ENCODE measurements at places on chromosomes 3 and 15.
A peak's percentile ranks its signal among the peaks of the same experiment; 100 is the strongest.

- no peak for DNase-seq
These were observed 161.6 kb downstream of the TCF12 start for GRCh38 chr15:57079931-57080620.

- no peak for DNase-seq
These were observed 512.5 kb downstream of the AGBL1 start for GRCh38 chr15:86591994-86592735.

GRCh38 chr15:69165637-69166025, 5.2 kb downstream of the GLCE start:
- no peak for DNase-seq

DNA sequence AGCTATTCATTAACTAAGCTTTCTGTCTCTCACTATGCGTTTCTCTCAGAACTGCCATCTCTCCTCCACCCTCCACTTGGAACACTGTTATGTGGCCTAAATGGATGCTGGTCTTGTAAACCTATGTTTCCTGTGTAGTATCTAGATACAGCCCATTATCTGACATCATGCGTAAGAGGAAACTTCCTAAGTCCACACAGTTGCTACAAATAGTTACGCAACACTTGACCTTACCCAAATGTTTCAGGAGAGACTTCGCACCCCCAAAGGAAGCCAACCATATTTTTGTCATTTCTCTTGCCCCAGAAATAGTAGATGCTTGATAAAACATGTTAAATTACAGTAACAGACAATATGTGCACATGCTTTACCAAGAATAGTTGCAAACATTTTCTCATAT, 87.2 kb upstream of the TPRG1 start:
- no peak for DNase-seq

DNA sequence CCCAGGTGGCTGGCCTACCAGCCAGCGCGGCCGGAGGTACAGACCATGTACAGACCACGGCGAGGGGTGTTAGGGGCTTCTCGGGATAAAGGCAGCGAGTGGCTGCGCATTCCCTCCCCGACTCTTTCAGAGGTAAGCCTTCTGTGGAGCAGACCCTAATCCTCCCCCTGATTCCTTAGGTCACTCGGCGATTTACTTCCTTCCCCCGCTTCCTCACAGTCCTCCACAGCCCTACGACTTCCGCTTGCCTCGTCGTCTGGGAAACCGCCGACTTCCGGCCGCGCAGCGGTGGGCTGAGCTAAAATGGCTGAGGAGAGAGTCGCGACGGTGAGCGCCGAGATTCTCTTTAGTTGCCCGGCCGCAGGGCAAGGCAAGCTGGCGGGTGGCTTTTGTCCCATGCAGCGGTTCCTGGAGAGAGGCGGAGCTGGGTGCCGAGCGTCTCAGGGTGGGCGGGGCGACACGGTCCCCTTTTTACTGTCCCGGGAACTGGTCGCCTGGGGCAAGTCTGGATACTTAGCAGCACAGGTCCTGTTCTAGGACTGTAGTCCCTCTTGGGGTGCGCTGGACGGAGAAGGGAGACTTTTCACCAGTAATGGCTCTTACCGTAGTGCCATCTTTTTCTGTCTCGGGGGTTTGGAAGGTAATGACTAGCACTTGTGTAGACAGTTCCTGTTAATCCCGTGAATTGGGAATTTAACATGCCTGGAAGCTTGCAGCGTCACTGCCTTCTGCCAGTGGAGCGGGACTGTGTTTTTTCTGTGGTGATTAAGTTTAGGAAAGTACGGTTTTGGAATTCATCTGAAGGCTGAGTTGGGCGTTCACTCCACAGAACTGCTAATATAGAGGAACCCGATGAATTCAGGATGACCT, at the start of the genes BBS4 and HIGD2B:
Gene BBS4, plus strand, starts transcription at position 283 of the 870 bp plus-strand sequence. Its CDS starts 21 bp downstream, at position 304.
Gene HIGD2B, minus strand, starts transcription at position 258 of the 870 bp plus-strand sequence. CDS start 9,808 bp downstream, outside the sequence.
- peak; percentile 83 for DNase-seq

DNA sequence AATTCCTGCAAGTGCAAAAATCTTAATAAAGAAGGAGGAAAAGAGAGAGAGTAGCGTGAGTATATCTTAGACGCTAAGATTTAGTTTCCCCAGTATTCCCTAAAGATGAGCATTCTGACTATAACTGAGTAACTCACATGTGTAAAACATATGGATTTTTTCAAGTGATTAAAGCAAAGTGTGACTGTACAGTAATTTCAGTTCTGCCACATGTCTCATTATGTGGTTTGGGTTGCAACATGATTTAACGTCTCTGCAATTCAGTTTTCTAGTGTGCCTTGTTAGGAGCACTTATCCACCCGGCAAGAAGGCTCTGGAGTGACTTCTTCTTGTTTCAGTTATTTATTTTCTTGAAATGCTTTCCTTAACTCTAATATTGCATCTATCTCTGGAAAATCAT, 514.1 kb downstream of the ROBO1 start:
- no peak for DNase-seq

- DNase-seq: no peak
These were observed 12.2 kb downstream of the CALML4 start for GRCh38 chr15:68192804-68193486.

DNA sequence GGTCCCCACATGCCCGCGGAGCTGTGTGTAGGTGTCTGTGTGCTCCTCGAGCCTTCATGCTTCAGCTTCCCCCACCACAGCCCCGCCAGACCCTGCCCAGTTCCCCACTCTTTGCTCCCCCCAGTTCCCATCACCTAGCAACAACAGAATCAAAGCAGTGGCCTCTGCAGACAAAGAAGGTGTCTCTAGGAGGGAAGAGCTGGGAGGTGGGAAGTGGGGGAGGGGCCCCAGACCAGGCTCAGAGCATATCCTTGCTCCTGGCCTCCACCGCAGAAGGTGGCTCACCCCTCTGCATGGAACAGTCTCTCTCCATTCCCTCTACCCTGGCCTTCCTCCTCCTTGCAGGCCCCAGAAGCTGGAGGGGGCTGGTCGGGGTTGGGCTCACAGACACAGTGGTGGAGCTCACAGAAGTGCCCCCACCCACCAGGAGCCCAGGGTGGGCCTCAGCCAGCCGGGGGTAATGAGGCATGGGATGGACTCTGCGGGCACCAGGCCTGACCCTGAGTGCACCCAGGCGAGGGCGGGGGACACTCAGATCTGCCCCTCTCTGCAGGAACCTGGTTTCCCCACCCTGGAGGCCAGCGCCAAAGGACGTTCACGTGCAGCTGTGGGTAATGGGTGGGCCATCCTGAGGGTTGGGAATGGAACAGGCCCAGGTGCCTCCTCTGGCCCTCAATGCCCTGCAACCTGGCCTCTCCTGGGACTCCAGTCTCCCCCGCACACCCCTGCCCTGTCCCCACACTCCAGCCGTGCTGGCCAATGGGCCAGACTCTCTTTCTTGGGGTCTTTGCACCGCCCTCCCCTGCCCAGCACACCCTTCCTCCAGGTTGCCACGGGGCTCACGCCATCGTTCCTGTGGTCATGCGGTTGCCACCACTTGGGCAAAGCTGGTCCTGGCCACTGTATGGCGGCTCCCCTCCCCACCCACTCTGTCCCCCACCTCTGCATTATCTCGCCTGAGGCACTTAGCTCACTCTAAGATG, 53.4 kb downstream of the TPRA1 start:
- no peak for DNase-seq

GRCh38 chr15:100160953-100161352, 180.8 kb downstream of the ADAMTS17 start:
- no peak for DNase-seq

DNA sequence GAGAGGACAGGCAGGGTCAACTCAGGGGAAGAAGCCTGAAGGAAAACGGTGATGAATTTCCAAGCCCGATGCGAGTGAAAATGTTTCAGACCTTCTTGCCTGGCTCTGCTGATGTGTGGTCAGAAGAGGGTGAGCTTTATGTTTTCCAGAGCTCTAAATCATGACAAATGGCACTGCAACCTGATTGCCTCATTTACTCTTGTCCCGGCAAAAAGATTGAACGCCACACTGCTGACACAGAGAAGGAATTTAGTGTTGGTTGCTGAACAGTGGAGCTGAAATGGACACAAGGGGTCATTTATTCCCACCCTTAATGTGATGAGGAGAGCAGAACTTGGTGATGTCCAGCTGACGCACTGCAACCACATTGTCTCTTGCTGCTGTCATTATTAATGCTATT, 36.1 kb upstream of the GABRG3 start:
- no peak for DNase-seq

- no peak for DNase-seq
These were observed 225.6 kb downstream of the ADAMTS9 start for GRCh38 chr3:64462203-64462602.

DNA sequence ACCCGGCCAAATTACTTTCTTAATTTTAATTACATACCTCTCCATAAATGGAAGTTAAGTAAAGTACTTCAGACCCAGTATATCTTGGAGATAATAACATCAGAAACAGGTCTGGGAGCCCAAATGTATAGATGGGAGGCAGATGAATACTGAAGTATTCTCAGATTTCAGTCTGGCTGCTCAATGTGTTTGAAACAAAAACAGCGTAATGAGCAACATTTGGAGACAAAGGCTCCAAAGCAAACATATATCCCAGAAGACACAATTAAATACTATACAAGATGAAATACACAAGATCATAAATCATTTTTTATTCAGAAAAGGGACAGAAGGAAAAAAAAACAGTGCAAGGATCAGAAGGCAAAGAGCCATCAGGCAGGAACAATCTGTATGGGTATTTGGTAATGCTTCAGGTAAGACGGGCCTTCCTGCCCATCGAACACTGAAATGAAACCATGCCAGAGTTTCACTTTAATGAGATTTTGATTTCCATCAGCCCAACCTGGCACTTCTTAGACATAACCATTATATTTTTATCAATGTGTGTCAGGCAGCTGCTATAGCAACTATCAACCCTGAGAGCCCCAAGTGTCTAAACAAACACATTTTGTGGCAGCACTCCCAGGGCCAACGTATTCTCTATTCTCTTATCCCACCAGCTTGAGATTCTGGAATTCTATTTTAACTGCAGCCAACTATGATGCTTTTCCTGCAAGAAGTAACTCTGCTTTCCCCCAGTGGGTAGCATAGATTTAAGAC, 210.8 kb downstream of the STT3B start:
- DNase-seq: no peak

GRCh38 chr3:8621872-8622271, 22.7 kb downstream of the SSUH2 start:
- no peak for DNase-seq

- no peak for DNase-seq
These were observed 12.6 kb downstream of the CLPX start for GRCh38 chr15:65172531-65172930.

GRCh38 chr3:126908752-126909275, 74.1 kb upstream of the PLXNA1 start:
- DNase-seq: no peak

DNA sequence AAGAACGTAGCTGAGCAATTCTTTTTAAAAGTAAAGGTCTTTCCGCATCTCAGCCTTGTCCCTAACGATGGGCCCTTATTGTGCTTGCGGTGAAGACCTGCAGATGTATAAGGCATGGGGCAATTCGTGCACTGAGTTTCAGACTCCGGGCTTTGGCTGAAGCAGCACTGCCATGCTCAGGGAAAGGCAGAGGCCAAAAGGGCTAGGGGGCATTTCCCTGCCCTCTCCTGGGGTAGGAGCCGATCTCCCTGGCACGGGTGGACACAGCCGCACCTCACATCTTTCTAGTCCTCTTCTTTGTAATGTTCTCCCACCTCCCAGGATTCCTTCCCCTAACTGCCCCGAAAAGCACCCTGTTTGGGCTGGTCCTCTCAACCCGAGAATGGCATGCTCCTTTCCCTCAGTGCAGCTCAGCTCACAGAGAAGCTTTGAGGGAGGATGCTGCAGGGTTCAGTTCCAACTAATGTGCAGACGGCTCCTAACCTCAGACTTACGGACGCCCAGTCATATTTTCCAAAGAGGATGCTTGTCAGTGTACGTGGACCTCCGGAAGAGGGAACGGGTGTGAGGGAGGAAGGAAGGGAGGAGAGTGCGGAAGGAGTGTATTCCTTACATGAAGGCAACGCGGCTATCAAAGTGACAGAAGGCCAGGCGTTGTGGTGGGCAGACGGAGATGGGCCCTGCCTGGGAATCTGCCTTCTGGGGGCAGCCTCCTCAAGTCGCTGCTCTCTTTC, 61.2 kb downstream of the SYNM start:
- DNase-seq: no peak

DNA sequence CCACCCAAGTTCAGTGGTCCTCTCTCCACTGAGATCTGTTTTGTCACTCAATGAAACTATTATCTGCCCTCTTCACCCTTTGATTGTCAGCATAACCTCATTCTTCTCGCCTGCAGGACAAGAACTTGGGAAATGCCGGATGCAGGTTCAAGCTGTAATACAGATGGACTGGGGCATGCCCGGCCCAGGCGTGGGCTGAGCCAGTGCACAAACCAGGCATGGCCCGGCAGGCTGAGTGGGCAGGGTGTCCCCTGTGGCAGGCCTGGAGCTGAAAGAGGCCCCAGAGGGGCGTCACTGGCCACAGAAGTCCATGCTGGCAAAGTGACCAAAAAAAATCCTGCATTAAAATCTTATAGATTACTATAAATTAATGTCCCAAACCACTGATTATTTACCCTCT, 638.9 kb upstream of the EPHA6 start:
- no peak for DNase-seq

DNA sequence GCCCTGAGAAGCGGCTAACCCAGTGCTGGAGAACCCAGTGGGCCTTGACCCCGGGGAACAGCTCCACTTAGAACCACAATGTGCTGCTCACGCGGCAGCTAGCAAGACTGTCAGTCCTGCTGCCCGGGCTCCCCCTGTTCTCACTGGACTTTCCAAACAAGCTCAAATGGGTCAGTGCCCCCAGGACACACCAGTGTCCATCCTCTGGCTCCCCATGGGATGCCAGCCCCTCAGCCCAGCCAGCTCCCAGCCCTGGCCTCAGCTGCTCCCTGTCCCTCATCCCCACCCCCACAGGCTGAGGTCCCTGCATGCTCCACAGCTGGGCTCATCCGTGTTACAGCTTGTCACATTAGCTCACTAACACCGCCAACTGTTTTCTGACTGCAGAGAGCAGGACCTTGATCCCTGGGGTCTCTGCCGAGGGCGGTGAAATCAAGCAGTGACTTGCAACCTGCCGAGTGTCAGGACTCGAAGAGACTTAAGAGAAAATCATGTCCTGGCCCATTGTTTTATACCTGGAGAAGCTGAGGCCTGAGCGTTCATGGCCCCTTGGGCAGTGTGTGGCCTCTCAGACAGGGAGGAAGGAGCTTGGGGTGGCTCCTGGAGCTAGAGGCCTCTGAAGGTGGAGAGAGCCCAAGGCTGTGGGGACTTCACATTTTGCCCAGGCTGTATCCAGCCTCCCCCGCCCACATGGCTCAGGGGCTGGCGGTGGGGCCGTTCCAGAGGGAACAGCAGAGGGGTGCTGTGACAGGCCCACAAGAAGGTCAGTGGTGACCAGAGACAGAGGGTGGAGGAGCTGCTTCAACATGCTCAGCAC, 157.5 kb downstream of the MEGF11 start:
- no peak for DNase-seq

GRCh38 chr3:136938334-136938733, 19.4 kb upstream of the IL20RB start:
- no peak for DNase-seq

GRCh38 chr3:31948280-31948679, 32.8 kb downstream of the OSBPL10 start:
- no peak for DNase-seq

GRCh38 chr15:55282284-55282833, 7.3 kb downstream of the RAB27A start:
- DNase-seq: no peak

Data from central memory CD4-positive, alpha-beta T cell (primary cell).